ENCODE measurements at places on chromosomes 16 and 17.

- no peak for DNase-seq
Measured at GRCh38 chr16:8585857-8586256, 4.5 kb downstream of the TMEM114 start.

- no peak for DNase-seq
Measured at GRCh38 chr17:20944014-20944865, 98.6 kb downstream of the USP22 start.

DNA sequence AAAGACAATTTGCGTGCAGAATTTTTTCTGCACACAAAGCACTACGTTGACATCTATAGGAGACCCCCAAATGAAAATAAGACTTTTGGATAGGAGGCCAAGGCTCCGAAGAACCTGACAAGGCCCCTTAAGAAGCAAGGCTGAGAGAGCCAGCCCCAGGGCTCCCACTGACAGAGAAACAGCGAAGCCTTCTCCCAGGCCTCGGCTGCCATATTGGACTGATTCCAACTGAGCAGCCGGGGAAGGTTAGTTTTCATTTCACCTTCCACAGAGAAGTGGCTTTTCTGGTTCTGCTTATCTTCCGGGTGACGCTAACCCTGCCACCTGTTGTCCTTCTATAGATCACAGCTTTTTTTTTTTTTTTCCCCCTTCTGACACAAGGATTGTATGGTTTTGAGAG, 356.7 kb downstream of the SOX9 start:
- DNase-seq: no peak

DNA sequence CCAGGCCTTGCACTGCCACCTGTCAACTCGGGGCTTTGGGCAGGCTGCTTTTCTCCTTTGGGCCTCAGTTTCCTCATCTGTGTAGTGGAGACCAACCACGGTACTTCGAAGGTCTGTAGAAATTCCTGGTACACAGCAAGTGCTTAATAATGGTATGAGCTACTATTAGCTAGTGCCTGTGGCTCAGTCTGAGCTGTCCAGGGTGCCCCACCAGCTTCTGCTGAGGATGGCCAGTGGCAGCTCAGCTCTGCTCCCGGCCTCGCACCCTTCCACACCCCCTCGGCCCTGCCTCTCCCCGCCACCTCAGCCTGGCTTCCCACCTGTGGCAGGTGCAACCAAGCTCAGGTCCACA, 26.2 kb upstream of the PLCG2 start:
- DNase-seq: no peak

- DNase-seq: no peak
Measured at GRCh38 chr16:85718682-85719081, 29.9 kb upstream of the GINS2 start.

DNA sequence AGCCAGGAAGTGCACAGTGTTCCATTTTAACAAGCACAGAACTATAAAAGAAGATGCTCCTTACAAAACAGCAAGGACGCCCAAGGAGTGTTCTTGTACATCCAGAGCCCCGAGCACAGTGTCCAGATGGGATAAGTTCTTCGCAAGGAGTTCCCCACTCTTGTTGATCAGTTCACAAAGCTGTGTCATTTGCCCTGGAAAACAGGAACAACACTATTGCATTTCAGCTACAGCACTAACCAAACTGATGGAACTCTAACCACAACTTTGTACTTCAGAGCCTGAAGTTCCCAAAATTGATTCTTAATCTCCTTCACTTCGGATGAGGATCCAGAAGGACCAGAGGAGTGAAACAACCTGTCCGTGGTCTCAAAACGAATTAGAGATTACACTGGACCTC, 5.1 kb downstream of the COPS3 start:
- DNase-seq: no peak

DNA sequence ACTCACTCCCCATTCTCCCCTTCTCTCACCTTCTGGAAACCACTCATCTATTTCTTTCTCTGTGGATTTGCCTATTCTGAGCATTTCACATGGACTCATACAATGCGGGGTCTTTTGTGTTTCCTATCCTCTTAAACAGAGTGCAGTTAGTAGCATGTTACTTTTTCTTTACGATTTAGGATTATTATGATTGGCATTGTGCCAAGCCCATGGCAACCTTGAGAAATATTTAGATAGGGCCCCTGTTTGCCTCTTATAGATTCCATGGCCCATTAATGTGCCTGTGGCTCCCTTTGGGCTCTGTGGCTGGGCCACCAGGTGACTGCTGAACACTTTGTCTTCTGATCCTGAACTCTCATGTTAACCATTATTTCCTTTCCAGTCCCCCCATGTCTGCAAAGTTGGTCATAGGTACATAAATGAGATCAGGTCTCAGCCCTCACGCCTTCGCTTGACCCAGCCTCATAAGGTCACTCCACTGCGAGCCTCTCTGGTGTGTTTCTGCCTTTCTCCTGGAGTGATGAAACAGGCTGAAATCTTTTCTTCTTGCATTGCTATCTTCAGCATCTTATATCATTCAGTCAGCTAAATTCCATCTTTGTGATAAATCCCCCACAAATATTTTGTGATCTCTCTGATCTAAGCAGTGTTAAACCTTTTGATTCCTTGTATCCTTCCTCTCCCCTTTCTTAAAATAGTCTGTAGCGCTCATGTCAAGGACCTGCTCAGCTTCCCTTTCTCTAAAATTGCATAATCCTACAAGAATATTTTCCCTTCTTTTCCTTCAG, 44.0 kb downstream of the MYH3 start:
- no peak for DNase-seq

DNA sequence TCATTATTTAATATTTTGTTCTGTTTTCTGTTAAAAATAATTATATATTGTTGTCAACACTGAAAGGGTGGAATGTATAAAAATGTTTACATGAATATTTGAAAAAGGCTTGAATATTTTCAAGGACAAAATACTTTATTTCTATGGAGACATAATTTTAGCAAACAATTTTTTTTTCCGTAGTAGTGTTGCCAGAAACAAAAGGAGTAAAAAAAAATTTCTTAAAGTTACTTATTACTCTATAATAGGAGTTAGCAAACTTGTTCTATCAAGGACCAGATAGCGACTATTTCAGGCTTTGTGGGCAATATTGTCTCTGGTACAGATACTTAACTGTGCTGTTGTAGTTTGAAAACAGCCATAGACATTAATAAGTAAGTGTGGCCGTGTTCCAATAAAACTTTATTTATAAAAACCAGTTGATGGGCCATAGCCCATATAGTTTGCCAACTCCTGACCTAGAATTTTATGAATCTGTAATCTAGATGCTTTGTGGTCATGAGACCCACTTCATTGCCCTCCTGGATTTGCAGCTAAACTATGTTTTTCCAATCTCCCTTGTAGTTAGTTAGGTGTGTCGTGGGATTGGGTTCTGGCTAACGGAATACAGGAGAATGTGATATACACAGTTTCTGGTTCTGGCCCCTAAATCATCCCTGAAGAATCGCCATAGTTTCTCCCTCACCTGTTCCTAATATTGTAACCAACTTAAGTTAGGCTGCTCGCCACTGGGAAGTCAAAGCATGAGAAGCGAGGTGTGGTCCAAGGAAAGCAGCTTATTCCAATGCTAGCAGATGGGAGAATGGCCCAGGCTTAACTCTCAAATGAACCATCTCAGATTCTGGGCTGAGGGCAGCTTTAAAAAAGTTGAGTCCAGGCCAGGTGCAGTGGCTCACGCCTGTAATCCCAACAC, 153.6 kb downstream of the ABCA8 start:
- DNase-seq: no peak
